Caki2 (cell line): ENCODE measurements at places on chromosomes 2 and 18. TPM values are rescaled to one million over a fixed set of nuclear protein-coding genes. Genes with fewer than 3 reads are reported as not detected.

EVX2 gene
- total RNA-seq, result not detected in 2 replicates

PPP1R1C gene
- total RNA-seq, result 0.41 TPM in 1 of 2 replicates, not detected in the other

CYP27C1 gene
- 2.9 and 3.0 TPM in 2 replicates for total RNA-seq

DNA sequence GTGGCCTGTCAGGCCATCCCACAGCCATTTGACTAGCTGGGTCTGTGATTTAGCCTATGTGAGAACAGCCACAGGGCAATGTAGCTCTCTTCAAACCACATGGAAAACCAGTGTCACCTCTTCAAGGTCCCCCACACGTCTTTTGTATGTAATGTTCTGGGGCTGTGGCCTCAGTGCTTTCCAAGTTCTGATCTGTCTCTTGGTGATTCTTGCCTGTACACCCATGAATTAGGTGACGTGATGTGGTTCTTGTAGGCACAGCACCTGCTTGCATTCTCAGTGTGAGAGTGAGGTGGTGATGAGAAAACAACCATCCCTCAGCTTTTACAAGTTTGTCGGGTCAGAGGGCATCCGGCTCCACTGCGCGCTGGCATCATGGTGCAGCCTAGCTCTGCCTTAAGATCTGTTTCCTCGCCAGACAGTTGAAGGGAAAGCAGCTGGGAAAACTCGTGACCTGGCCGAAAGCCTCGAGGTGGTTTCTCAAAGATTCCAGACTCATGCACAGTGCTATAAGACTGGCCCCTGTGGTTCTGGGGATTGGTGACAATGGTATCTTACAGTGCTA is 125.8 kb downstream of the TANC1 start:
- DNase-seq, result no peak

DNA sequence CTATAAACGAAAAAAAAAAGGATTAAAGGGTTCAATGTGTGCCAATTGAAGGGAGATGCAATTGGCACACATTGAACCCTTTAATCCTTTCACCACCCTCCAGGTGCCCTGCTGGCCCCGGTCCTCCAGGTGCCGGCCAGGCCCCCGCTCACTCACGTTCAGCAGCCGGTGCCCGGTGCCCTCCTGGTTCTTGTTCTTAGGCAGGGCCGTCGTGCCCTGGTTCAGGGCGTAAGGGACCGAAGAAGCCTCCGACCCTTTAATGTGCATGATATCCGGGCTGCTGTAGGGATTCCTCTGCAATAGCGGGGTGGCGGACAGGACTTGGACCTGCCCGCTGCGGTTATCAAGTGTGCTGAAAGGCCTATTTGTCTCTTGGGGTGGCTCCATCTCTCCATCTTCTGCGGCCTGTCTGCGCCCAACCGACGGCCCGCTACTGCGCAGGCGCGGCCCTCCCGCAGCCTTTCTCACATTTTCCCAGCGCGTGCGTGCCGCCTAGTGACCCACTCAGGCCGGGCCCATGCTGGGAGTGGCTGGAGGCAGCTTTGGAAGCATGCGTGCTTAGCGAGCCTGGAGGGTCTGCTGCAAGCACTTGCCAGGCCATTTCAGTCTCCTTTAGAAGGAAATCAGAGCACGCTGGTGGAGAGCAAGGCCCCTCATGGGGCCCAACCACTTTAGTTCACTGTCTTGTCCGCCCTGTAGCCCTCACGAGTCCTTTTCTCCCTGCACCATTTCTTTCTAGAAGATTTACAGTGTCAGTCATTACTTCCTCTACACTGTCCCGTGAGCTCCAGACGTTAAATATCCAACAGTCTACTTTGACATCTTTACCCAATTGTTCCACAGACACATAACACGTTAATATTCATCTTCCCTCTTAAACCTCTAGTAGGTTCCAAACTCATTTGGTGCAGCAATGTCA is 24.3 kb downstream of the TMEM237 start:
- DNase-seq, result peak; percentile 40

- DNase-seq, result no peak
These were observed 91.1 kb downstream of the EML6 start for GRCh38 chr2:54814389-54815147.

- no peak for DNase-seq
These were observed 55.8 kb downstream of the DOCK10 start for GRCh38 chr2:224986477-224986876.

GRCh38 chr2:206160125-206160806 is 571 bp downstream of the EEF1B2 start:
- no peak for DNase-seq

DNA sequence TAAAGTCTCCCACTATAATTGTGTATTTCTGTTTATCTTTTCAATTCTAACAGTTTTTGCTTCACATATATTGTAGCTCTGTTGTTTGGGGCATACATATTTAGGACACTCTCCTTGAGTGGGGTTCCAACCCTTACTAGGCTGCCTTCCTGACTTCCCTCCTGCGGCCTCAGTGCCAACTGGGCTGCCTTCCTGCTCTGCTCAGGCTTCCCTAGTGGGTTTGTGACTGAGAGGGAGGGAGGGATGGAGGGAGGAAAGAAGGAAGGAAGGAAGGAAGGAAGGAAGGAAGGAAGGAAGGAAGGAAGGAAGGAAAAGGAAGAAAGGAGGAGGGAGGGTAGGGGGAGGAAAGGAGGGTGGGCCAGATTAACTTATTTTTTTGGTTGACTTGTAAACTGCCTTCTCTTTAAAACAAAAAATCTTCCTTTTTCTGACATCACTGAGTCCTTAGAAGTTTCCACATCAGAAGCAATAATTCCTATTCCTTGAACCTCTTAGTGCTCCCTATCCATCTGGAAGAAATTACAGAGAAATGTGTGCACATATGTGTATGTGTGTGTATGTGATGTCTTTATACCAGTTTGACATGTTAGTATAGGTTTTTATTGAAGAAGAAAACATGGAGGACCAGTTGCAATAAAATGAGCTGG is 145.4 kb upstream of the PGAP1 start:
- no peak for DNase-seq

- DNase-seq, result peak; percentile 24
These were observed 37.2 kb downstream of the AGPS start for GRCh38 chr2:177429688-177430325.

DNA sequence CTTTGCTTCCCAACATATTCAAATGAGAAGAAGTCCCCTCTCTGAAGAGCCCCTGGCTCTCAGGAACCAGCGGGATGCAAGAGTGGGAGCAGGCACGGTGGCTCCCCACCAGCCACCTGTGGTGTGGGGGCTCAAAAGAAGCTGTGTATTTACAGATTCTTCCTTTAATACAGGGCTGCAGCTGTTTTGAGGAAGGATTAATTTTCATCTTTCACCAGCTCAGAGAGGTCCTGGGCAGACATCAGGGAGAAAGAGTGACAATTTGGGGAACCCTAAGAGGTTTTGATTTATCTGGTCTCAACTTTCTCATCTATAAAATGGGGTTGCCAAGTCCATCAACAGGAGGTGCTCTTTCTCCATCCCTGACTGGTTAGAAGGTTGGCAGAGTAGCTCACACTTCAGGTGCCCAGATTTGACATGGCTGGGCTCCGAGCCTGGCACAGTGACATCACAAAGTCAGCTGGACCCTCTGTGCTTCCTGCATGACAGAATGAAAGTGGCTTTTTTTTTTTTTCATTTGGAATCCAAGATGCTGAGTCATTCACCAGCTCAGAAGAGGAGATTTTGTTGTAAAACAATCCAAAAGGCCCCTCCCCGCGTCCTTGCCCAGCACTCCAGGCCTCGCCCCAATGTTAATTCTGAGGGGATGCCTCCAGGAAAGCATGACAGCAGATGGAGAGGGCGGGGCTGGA is 15.5 kb upstream of the SIX2 start:
- peak; percentile 97 for DNase-seq

- DNase-seq, result no peak
These were observed 32.4 kb downstream of the HS1BP3 start for GRCh38 chr2:20618468-20618885.

- no peak for DNase-seq
These were observed 107.9 kb upstream of the GPC1 start for GRCh38 chr2:240327566-240327965.
